Effector CD4-positive, alpha-beta T cell (primary cell): ENCODE measurements at places on chromosomes 5 and 9.

DNA sequence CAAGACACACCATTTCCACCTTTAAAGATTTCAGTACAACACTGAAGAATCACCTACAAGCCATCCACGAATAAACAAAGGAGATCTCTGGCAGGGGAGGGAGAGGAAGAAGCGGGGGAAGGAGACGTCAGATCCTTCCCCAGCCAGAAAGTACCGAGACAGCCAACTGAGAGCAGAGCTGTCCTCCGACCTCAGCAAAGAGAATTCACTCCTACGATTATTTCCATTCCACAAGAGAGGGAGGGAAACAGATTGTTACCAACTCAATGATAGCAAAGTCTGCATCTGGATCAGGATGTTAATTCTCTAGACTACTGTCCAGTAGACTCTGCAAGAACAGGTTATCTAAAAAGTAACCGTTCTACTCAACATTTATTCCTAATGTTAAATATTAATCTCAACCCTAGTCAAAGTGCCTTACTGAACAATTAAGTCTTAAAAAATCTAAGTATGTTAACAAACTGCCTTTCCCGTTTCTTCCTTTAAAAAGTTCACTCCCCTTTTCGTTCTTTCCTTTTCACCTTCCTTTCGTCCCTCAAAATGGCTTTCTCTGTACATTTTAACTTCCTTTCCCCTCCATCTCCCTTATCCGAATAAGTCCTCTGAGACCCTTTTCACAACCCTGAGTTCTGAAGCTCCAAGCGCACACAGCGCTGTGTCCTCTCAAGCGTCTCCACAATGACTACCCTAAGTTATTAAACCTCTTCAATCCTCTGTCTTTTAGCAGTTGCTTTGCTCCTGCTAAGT is 1.4 kb downstream of the CHD1 start:
- DNase-seq, result peak; percentile 65

- no peak for DNase-seq
These were observed 90.5 kb upstream of the TRIM32 start for GRCh38 chr9:116596646-116597045.

DNA sequence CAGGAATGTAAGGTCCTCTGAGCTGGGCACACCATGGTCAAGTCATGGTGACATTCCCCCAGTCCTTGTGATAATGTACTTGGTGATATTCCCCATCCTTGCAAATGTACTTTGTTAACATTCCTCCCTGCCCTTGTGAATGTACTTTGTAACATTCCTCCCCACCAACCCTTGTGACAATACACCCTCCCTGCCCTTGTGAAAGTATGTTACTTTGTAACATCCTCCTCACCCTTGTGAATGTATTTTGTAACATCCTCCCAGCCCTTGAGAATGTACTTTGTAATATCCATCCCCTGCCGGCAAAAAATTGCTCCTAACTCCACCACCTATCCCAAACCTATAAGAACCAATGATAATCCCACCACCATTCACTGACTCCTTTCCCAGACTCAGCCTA is 53.3 kb downstream of the RAPGEF6 start:
- DNase-seq, result no peak

- peak; percentile 16 for DNase-seq
These were observed 1.7 kb upstream of the ZSWIM6 start for GRCh38 chr5:61330341-61330844.

DNA sequence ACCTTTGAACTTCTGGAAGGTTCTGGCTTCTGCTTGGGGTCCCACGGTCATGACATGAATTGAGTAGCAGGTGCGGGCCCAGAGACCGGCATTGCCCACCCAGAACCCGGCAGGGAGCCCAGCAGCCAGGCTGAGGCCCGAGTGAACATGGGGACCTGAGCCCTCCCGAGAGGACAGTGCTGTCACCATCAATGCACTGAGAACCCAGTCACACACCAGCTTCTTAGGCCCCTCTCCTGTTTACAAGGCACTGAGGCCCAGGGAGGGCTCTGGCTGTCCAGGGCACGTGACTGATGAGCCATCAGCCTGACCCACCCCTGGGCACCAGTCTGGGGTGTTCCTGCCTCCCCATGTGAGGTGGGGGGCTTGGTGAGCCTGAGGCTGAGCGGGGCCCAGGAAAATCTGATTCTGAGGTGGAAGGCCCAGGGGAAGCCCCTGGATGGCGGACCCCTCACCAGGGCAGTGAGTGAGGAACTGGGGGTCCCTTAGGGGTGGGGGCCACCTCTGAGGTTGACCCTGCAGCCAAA is 60.3 kb upstream of the RNU6ATAC start:
- no peak for DNase-seq

DNA sequence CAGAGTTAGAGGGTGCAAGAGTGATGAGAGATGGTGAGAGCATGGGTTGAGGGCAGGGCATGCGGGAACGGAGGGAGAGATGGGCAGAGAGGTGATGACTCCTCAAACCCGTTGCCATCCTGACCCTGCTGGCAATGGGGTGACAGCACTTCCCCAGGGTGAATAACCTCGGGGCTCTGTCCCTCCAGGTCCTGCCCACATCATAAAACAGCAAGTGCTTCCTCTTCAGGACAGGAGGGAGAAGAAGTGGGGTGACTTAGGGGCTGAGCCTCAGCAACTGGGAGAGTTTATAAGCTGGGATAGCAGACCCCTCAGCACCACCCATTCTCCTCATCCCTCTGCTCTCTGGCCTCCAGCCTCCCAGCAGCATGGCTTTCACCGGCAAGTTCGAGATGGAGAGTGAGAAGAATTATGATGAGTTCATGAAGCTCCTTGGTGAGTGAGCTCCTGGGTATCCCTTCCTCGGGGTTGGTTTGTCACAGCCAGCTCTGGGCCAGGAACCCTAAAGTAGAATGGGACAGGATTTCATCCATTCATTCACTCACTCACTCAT is at the start of gene FABP6:
FABP6 (plus strand) TSS at position 317 of the 553 bp plus-strand sequence; CDS start at position 369, 52 bp downstream.
- no peak for DNase-seq

GRCh38 chr9:34716711-34717110 is 6.8 kb upstream of the CCL21 start:
- DNase-seq, result no peak

DNA sequence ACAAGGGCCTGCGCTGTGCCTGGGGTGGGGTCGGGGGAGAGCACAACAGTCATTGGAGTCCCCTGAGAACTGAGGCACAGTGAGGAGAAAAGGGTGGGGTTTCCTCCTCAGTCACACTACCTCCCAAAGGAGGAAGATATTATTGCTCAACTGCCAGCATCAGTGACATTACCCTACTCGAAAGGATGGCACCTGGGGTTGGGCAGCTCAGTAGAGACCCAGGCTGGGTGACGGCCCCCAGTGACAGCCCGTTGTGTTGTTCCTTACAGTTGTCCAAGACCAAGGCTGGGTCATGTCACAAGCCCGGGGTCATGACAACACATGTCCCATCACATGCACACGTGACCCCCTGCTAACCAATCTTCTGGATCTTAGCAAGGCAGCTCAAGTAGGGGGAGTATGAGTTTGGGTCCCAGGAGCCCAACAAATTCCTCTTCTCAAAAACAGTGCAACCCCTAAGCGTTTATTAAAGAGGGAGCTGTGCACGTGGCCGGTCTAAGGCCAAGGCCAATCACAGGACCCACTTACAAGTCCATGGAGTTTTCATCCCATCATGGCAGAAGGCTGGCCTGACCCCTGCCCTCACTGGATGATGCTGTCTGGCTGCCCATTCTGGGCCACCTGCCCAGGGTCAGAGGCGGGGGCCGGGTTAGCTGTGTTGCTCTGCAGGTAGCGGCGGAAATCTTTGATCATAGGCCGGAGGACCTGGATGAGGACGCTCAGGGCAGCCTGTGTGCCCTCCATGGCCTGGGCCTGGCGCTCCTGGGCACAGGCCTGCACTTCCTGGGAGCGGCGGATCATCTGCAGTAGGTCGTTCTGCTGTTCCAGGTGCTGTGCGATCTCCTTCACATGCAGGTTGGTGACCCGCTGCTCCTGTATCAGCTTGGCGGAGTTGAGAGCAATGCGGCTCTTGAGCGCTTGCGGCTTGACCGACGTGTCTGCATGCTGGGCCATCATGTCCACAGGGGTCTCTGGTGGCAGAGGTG is 4.0 kb downstream of the NAIF1 start:
- no peak for DNase-seq

DNA sequence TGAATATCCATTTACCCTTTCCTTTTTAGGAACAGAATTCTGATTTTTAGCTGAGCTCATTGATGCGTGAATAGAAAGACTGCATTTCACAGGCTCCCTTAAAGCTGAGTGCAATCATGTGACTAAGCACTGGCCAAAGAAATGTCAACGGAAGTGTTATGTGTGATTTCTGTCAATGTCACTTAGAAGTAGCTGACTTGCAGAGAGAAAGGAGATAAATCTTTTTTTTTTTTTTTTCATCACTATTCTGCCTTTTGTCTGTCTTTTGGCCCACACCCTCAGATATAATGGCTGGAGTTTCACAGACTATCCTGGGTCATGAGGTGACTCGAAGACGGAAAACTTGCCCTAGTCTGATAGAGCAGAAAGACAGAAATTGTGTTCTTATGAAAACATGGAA is 39.3 kb upstream of the SLC27A6 start:
- DNase-seq, result no peak

DNA sequence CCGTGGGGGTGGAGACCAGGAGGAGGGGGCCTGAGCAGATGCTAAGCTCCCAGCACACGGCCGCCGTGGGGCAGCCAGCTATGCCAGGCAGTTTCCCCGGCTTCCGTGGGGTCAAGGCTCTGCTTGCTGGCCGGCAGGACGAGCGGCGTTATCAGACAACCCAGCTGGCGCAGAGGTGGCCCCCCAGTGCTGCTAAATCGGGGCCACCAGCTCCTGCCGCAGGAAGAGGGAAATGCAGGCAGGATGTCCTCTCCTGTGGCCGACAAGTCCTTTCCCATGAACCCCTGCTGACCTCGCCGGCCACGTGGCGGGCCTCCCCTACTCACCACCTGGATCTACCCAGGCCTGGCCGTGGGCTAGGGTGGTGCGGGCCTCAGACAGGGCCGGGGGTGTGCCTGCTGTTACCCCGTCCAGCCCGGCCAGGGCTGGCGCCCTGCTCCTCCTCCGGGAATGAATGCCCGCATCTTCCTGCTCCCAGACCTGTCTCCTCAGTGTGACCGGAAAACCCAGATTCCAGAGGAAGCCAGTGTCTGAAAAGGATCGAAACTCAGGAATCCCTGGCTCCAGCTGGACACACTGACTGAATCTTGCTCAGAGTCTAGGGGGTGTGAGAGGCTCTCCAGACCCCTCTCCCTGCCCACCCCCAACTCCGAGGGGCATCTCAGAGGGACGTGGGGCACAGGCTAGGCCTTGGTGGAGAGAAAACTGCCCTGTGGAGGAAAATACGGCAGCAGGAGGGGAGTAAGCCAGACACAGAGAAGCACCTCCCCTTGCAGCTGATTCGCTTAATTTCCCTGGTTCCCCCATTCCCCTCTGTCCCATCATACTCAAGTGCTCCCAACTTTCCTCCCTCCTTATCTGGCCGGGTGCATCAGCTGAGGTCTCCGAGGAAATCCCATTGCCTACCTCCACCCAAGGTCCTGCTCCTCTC is 3.9 kb downstream of the FLT4 start:
- no peak for DNase-seq

DNA sequence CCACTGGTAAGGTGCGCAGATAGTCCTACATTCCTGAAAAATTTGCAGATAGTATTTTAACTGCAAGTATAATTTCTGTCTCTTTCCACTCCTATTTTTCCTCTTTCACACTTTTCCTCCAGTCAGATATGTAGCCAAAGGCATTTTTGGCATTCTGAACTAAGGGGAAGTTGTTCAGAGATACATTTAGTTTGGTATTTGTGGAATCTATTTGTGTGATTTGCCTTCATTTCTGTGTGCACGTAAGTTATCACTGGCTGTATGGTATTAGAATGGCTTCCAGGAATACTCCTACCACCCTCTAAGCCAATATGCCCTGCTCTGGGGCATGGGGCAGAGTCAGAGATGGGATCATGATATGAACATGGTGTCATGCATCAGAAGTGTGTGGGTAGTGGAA is 45.8 kb upstream of the GRAMD2B start:
- no peak for DNase-seq

- DNase-seq, result no peak
These were observed 1.0 kb upstream of the EFNA5 start for GRCh38 chr5:107671742-107672210.

GRCh38 chr5:117488976-117489500 is 914.4 kb upstream of the SEMA6A start:
- DNase-seq, result no peak

GRCh38 chr5:68134033-68134668 is 81.4 kb upstream of the PIK3R1 start:
- no peak for DNase-seq

DNA sequence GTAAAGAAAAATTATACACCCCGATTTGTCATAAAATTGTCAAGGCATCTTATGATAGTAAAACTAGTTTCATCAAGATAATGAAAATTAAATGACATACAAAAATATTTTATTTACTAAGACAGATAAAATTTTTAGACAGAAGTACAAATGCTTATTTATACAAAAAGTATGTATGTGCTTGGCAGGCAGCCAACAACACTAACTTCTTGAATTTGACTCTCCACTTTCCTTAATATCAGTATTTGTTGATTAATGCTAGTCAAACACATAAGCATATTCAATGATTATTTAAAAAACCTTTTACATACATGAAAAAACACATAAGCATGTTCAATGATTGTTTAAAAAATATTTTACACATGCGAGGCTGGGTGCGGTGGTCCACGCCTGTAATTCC is 1079.9 kb upstream of the CDH6 start:
- no peak for DNase-seq

- no peak for DNase-seq
These were observed 57.0 kb downstream of the SHB start for GRCh38 chr9:38011991-38012390.

GRCh38 chr9:136254381-136255165 is 9.0 kb upstream of the QSOX2 start:
- no peak for DNase-seq

GRCh38 chr9:120694559-120694958 is 19.7 kb downstream of the MEGF9 start:
- DNase-seq, result no peak

GRCh38 chr5:147240266-147240985 is 5.6 kb downstream of the STK32A start:
- DNase-seq, result no peak

DNA sequence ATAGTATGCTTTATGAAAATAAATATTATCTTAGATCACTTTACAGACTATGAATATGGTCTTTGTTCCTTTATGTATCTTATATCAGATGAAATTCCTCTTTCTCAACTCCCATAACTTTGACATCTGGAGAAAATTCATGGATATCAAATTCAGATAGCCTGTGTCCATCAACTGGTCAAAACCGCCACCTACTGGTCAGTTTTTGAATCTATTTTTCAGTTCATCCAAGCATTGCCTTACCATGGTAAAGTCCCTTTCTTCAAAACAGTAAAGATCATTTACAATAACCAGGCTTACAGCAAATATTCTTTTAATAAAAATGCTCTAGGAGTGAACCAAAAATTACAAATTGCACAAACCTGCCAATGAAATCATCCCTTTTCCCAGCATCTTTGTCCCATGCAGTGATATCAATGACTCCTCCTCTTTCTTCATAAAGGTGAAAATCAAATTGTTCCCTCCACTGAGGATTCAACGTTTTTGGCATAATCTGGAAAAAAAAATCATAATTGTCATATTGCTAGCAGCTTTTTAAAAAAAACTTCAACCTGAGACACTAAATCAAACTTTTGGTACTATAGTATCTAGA is 290.5 kb downstream of the SLF1 start:
- DNase-seq, result no peak
